ENCODE measurements at places on chromosomes 16 and 17. TPM values are rescaled to one million over a fixed set of nuclear protein-coding genes. Genes with fewer than 3 reads are reported as not detected.

DNA sequence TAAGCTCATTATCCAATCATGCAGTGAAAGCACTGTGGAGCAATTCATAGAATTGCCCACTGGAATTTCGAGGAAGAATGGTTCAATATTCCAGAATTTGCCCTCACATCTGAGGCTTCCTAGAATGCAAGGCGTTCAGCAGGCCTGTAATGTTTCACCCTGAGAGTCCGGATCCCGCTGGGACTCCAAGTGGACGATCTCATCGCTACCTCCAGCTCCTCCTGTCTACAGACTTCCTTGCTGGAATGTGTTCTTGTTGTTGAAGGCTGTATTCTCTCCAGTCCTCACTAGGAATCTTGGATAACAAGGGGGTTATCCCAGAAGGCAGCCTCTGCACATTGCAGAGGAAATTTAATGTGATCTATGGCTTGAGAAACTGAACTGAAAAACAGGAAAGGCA, 7.8 kb downstream of the SLC47A1 start:
- H3K27ac ChIP-seq, result no peak overlapping the region
- peaks cover under 1% of the 10 kb centered on the region for H3K4me1 ChIP-seq
- H3K27me3 ChIP-seq, result peaks cover 6% of the 10 kb centered on the region
- H3K36me3 ChIP-seq, result no peaks in the 10 kb centered on the region
- no peak overlapping the region for H3K4me3 ChIP-seq

- peak; percentile 55 for DNase-seq
- H3K27me3 ChIP-seq, result peaks cover 45% of the 10 kb centered on the region
- no peaks in the 10 kb centered on the region for H3K4me1 ChIP-seq
These were observed 857 bp upstream of the STAT5A start for GRCh38 chr17:42287305-42287976.

GRCh38 chr17:16383772-16384287, 2.9 kb downstream of the UBB start:
- H3K4me1 ChIP-seq, result no peaks in the 10 kb centered on the region
- H3K27ac ChIP-seq, result no peak overlapping the region
- no peaks in the 10 kb centered on the region for H3K27me3 ChIP-seq
- H3K4me3 ChIP-seq, result peak overlapping the region; percentile 93

GRCh38 chr16:11665071-11665491, 3.2 kb upstream of the SNN start:
- H3K4me3 ChIP-seq, result no peak overlapping the region
- no peaks in the 10 kb centered on the region for H3K27me3 ChIP-seq
- peak; percentile 68 for DNase-seq
- H3K36me3 ChIP-seq, result no peaks in the 10 kb centered on the region

DNA sequence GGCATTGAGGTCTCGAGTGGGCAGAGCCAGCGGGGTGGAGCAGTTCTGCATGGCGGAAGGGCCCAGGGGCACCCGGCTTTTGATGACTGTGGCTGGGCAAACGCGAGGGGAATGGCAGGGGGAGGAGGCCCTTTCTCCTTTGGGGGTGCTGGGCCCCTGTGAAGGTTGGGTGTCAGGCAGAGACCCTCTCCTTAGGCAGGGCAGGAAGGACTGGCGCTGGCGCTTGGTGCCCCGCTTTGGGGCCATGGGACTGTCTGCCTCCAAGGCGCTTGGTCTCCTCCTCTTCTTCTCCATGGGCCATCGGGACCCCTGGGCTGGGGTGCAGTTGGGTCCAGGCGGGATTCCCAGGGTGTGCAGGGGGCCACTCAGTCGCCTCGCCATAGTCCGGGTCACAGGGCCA, 12.8 kb upstream of the GFAP start:
- H3K27ac ChIP-seq, result no peak overlapping the region
- H3K4me3 ChIP-seq, result no peak overlapping the region
- H3K4me1 ChIP-seq, result no peaks in the 10 kb centered on the region
- peaks cover 63% of the 10 kb centered on the region for H3K36me3 ChIP-seq

GRCh38 chr17:16048811-16049449, 49.3 kb downstream of the TTC19 start:
- no peaks in the 10 kb centered on the region for H3K27me3 ChIP-seq
- H3K4me3 ChIP-seq, result no peak overlapping the region
- no peaks in the 10 kb centered on the region for H3K4me1 ChIP-seq
- H3K27ac ChIP-seq, result no peak overlapping the region

- H3K27ac ChIP-seq, result peak overlapping the region; percentile 90
- no peaks in the 10 kb centered on the region for H3K27me3 ChIP-seq
- DNase-seq, result peak; percentile 92
- peaks cover 39% of the 10 kb centered on the region for H3K36me3 ChIP-seq
- H3K4me3 ChIP-seq, result peak overlapping the region; percentile 83
- H3K4me1 ChIP-seq, result no peaks in the 10 kb centered on the region
These were observed 598 bp downstream of the INPP5K start for GRCh38 chr17:1515640-1516387.

GRCh38 chr16:14667347-14668266, 26.5 kb downstream of the PLA2G10 start:
- H3K36me3 ChIP-seq, result peaks cover 56% of the 10 kb centered on the region
- no peaks in the 10 kb centered on the region for H3K4me1 ChIP-seq

GRCh38 chr17:2416010-2416734, 15.3 kb upstream of the MNT start:
- H3K36me3 ChIP-seq, result peaks cover 61% of the 10 kb centered on the region
- H3K27ac ChIP-seq, result peak overlapping the region; percentile 44
- H3K4me3 ChIP-seq, result no peak overlapping the region
- no peaks in the 10 kb centered on the region for H3K4me1 ChIP-seq
- DNase-seq, result peak; percentile 98

- H3K4me3 ChIP-seq, result no peak overlapping the region
- peaks cover 21% of the 10 kb centered on the region for H3K27me3 ChIP-seq
- peak; percentile 93 for DNase-seq
- H3K36me3 ChIP-seq, result no peaks in the 10 kb centered on the region
- no peak overlapping the region for H3K27ac ChIP-seq
These were observed 2.0 kb upstream of the GLIS2 start for GRCh38 chr16:4313563-4314531.

- DNase-seq, result no peak
- H3K36me3 ChIP-seq, result no peaks in the 10 kb centered on the region
- no peaks in the 10 kb centered on the region for H3K27me3 ChIP-seq
- H3K4me1 ChIP-seq, result no peaks in the 10 kb centered on the region
These were observed 138.3 kb downstream of the FOXL1 start for GRCh38 chr16:86716649-86717048.

- no peaks in the 10 kb centered on the region for H3K27me3 ChIP-seq
- H3K4me1 ChIP-seq, result no peaks in the 10 kb centered on the region
- H3K4me3 ChIP-seq, result no peak overlapping the region
- H3K27ac ChIP-seq, result no peak overlapping the region
- DNase-seq, result peak; percentile 54
These were observed 68.8 kb downstream of the LYRM1 start for GRCh38 chr16:20969386-20969785.

- no peaks in the 10 kb centered on the region for H3K27me3 ChIP-seq
- H3K27ac ChIP-seq, result no peak overlapping the region
- DNase-seq, result peak; percentile 41
- no peak overlapping the region for H3K4me3 ChIP-seq
- no peaks in the 10 kb centered on the region for H3K36me3 ChIP-seq
- peaks cover 11% of the 10 kb centered on the region for H3K4me1 ChIP-seq
These were observed 24.9 kb upstream of the RHOT1 start for GRCh38 chr17:32117399-32117798.

- peaks cover 22% of the 10 kb centered on the region for H3K36me3 ChIP-seq
- H3K27me3 ChIP-seq, result peaks cover 6% of the 10 kb centered on the region
- peak overlapping the region; percentile 6 for H3K27ac ChIP-seq
These were observed 628 bp upstream of the BLMH start for GRCh38 chr17:30292286-30292858.

GRCh38 chr17:72691586-72691985, 400.9 kb downstream of the SLC39A11 start:
- no peak overlapping the region for H3K4me3 ChIP-seq
- H3K27ac ChIP-seq, result no peak overlapping the region
- H3K4me1 ChIP-seq, result no peaks in the 10 kb centered on the region
- H3K36me3 ChIP-seq, result no peaks in the 10 kb centered on the region
- H3K27me3 ChIP-seq, result no peaks in the 10 kb centered on the region

GRCh38 chr17:35923609-35924114, 6.9 kb downstream of the RDM1 start:
- no peaks in the 10 kb centered on the region for H3K36me3 ChIP-seq
- H3K4me1 ChIP-seq, result no peaks in the 10 kb centered on the region
- no peak for DNase-seq
- H3K27me3 ChIP-seq, result no peaks in the 10 kb centered on the region

DNA sequence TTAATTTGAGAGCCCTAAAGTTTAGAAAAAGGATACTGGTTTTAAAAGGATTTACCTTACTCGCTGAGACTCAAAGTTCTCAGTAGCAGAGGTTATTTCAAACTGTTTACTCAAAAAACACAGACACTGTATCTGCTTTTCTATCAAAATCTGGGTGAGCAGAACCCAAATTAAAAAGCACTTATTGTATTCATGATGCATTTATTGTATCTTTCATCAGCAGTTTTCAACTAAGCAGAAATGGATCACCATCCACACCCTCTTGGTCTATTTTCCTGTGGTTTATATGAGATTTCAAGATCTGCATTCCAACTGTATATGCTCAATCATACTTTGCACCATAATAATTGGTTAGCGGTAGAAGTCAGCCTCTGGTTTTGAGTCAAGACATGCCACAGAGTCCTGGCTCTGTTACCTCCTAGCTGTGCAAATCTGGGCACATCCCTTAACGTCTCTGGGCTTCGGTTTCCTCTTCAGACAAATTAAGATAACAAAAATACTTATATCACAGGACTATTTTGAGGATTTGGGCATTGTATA, 109.5 kb downstream of the ASIC2 start:
- no peak overlapping the region for H3K27ac ChIP-seq
- H3K27me3 ChIP-seq, result peaks cover 42% of the 10 kb centered on the region
- H3K4me1 ChIP-seq, result peaks cover 5% of the 10 kb centered on the region

DNA sequence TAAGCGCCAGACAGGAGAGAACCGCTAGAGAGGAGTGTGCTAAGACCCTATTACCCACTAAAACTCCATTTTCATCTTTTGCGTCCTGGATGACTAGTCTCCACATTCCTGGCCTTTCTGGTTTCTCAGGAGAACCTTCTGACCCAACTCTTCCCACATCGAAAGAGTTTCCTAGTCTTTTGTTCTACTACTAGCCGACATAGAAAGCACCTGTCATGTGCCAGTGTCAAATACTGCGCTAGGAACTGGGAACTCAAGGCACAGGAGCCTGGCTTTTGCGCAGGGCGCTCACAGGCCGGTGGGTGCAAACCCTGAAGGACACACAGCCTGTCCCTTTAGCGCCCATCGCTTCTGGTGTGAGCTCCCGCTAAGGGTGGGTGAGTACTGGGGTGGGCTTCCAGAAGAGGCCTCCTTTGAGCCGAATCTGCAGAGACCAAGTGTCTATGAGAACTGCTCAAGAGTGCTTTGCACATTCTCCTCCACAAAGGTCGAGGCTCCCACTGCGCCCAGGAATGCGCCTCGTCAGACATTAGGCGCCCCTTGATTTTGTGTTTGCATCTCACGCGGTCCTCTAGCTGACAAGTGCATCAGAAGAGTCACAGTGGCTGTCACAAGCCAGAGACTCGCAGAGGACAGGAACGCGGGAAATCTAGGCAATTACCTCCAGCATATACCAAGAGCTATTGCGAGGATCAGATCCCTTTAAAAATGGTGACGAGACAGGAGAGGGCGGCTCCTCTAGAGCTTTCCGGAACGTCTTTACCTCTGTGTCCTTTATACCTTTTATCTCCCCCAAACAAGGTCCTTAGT, 2.0 kb upstream of the PSMB3 start:
- peaks cover 9% of the 10 kb centered on the region for H3K36me3 ChIP-seq
- H3K4me3 ChIP-seq, result peak overlapping the region; percentile 99

- H3K4me3 ChIP-seq, result no peak overlapping the region
- H3K4me1 ChIP-seq, result no peaks in the 10 kb centered on the region
- no peak for DNase-seq
- H3K27ac ChIP-seq, result no peak overlapping the region
- no peaks in the 10 kb centered on the region for H3K27me3 ChIP-seq
These were observed 7.5 kb downstream of the AANAT start for GRCh38 chr17:76474894-76475293.

GRCh38 chr17:57941384-57942370, 13.5 kb downstream of the CUEDC1 start:
- no peaks in the 10 kb centered on the region for H3K27me3 ChIP-seq
- H3K4me1 ChIP-seq, result no peaks in the 10 kb centered on the region
- no peak overlapping the region for H3K4me3 ChIP-seq

- no peaks in the 10 kb centered on the region for H3K36me3 ChIP-seq
- H3K27me3 ChIP-seq, result no peaks in the 10 kb centered on the region
- no peak for DNase-seq
- no peaks in the 10 kb centered on the region for H3K4me1 ChIP-seq
These were observed 93.6 kb downstream of the ABCA8 start for GRCh38 chr17:68861602-68862001.

GRCh38 chr17:54971147-54971546, 2.6 kb downstream of the STXBP4 start:
- H3K27me3 ChIP-seq, result no peaks in the 10 kb centered on the region
- no peak for DNase-seq
- H3K4me1 ChIP-seq, result peaks cover 3% of the 10 kb centered on the region
- H3K36me3 ChIP-seq, result peaks cover 5% of the 10 kb centered on the region

GRCh38 chr17:50259477-50260324, 14.6 kb upstream of the TMEM92 start:
- peaks cover 9% of the 10 kb centered on the region for H3K4me1 ChIP-seq
- no peak overlapping the region for H3K27ac ChIP-seq
- DNase-seq, result peak; percentile 57
- no peaks in the 10 kb centered on the region for H3K27me3 ChIP-seq
- H3K36me3 ChIP-seq, result no peaks in the 10 kb centered on the region
- no peak overlapping the region for H3K4me3 ChIP-seq

- H3K4me1 ChIP-seq, result no peaks in the 10 kb centered on the region
- H3K27ac ChIP-seq, result no peak overlapping the region
These were observed 15.4 kb upstream of the KRT24 start for GRCh38 chr17:40718930-40719329.

- no peak for DNase-seq
- H3K27me3 ChIP-seq, result no peaks in the 10 kb centered on the region
- H3K27ac ChIP-seq, result no peak overlapping the region
- no peak overlapping the region for H3K4me3 ChIP-seq
These were observed 118.3 kb downstream of the BANP start for GRCh38 chr16:88069397-88070168.

GRCh38 chr17:60036796-60037677, 41.7 kb downstream of the HEATR6 start:
- H3K4me1 ChIP-seq, result no peaks in the 10 kb centered on the region
- peaks cover 4% of the 10 kb centered on the region for H3K27me3 ChIP-seq
- H3K36me3 ChIP-seq, result no peaks in the 10 kb centered on the region
- no peak overlapping the region for H3K27ac ChIP-seq
- DNase-seq, result peak; percentile 94

GRCh38 chr17:50829332-50829731, 6.1 kb upstream of the WFIKKN2 start:
- H3K27me3 ChIP-seq, result no peaks in the 10 kb centered on the region
- H3K4me1 ChIP-seq, result no peaks in the 10 kb centered on the region
- no peaks in the 10 kb centered on the region for H3K36me3 ChIP-seq
- H3K4me3 ChIP-seq, result no peak overlapping the region
- H3K27ac ChIP-seq, result no peak overlapping the region

CHST5 gene
- total RNA-seq, result 1.1 TPM

EVPLL gene
- not detected for total RNA-seq

TMEM92 gene
- 73.6 TPM for total RNA-seq

PDE6G gene
- total RNA-seq, result 3.2 TPM

MYOCD gene
- 8.9 TPM for total RNA-seq

HBQ1 gene
- 1.3 TPM for total RNA-seq

CYTH1 gene
- 27.4 TPM for total RNA-seq

DPEP1 gene
- 3.2 TPM for total RNA-seq
